HuH-7 (cell line): ENCODE measurements at places on chromosomes 2 and 18.

DNA sequence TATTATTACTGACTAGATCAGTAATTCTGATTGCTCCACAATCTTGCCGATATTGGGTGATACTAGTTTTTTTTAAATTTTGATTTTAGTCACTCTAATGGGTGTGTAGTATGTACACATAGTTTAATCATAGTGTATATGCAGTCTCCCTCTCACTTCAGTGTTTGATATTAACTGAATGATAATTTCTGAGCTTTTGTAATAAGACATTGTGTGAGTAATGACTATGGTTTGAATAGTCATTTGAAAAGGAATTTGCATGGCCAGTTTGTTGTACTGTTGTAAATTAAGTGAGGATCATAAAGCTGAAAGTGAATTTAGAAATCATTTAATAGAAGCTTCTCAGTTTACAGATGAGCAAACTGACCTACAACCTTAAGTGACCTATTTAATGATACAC is 33.4 kb downstream of the USP14 start:
- DNase-seq = no peak

- no peak for DNase-seq
Measured at GRCh38 chr2:105449076-105449475, 50.2 kb upstream of the FHL2 start.

DNA sequence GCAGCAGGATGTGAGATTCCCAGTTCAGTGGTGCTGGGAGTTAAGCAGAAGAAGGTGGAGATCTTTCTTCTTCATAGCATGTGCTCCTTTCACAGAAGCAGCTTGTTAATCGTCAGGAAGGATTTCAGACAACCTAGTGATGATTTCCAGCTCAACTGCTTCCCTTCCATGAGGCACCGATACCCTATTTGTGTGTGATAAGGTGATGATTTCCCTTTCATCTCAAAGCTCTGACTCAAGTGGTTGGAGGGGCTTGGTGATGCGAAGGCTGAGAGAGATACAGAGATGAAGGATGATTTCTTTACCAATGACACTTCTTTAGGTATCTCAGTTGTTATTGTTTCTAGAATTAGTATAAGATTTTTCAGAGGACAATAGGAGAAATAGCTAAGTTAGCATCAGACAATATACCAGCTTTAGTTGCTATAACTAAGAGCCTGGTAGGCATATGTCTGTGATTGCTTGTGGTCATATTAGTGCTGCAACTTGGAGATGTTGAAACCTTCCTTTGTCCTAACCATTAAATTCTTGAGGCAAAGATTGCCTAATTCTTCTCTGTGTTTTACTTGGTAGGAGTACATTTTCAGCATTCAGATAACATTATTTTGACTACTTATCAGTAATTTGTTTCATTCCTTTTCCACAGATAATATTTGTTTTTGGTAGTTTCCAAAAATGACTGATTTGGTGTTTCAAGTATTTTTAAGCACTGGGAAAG is 111.3 kb downstream of the PLCL1 start:
- DNase-seq = no peak

- DNase-seq = no peak
Measured at GRCh38 chr18:37553633-37554398, 11.8 kb downstream of the CELF4 start.

- DNase-seq = no peak
Measured at GRCh38 chr2:128786316-128786715, 467.6 kb upstream of the HS6ST1 start.

DNA sequence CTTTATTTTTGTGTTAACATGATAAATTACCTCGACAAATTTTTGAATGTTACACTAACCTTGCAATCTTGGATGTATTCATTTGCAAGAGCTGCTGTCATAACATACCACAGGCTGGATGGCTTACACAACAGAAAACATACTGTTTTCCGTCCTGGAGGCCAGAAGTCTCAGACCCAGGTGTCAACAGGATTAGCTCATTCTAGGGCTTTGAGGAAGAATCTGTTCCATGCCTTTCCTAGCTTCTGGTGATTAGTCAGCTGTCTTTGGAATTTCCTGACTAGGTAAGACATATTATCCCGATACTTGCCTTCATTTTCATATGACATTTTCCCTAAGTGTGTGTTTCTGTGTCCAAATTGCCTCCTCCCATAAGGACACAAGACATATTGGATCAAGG is 188.6 kb upstream of the CDH19 start:
- DNase-seq = no peak

DNA sequence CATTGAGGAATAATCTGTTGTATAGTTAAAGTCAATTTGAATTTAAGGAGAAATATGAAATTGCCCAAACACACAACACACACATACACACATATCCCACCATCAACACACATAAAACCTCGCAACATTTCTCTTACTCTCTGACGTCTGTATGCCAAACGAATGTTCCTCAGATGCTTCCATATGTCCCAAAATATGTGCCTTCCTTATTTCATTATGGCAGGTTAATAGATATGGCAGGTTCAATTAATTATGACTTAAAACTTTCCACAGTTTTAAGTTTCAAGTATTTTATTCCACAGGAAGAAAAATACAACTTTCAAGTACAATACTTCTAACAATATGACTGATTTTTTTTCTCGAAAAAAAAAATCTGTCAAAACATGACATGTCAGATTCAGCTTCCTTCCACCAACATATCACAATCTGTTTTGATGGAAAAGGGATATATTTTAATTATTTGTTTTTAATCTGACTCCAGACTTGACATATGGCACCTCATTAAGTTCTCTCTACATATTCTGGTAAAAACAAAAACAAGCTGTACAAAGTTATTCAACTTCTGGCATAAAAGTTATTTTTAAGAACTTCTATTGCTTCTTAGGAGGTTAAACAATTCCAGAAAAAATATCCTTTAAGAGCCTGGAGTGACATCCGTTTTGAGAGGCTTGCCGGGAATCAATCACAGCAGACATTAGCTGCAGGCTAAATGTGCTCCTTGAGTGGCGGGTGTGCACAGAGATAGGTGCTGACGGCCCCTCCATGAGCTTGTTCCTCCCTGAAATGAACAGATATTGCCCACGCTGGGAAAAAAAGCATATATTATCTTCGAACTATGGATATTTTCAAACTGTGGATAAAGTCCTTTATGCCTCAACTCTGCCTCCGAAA is 812.7 kb downstream of the DCDC2C start:
- DNase-seq = no peak

DNA sequence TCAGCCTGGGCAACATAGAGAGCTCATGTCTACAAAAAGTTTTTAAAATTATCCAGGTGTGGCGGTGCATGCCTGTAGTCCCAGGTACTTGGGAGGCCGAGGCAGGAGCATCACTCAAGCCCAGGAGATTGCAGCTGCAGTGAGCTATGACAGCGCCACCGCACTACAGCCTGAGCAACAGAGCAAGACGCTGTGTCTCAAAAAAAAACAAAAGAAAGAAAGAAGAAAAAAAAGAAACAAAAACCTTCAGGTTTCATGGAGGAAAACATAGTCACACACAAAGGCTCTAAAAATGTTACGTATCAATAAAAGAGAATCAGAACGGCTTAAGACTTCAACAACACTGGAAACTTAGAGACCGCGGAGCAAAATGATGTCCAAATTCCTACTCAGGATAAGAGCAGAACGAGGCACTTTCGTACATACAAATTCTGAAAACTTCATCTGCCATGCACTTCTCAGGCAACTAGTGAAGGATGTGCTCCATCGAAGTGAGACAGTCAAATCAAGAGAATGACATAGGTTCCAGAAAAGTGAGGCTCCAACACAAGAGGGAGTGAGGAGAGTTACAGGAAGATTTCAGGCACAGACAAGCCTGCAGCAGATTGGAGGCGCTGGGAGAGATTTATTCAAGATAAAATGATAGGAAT is 4.4 kb downstream of the HDLBP start:
- DNase-seq = no peak

- DNase-seq = no peak
Measured at GRCh38 chr2:239298116-239298804, 102.6 kb downstream of the HDAC4 start.

DNA sequence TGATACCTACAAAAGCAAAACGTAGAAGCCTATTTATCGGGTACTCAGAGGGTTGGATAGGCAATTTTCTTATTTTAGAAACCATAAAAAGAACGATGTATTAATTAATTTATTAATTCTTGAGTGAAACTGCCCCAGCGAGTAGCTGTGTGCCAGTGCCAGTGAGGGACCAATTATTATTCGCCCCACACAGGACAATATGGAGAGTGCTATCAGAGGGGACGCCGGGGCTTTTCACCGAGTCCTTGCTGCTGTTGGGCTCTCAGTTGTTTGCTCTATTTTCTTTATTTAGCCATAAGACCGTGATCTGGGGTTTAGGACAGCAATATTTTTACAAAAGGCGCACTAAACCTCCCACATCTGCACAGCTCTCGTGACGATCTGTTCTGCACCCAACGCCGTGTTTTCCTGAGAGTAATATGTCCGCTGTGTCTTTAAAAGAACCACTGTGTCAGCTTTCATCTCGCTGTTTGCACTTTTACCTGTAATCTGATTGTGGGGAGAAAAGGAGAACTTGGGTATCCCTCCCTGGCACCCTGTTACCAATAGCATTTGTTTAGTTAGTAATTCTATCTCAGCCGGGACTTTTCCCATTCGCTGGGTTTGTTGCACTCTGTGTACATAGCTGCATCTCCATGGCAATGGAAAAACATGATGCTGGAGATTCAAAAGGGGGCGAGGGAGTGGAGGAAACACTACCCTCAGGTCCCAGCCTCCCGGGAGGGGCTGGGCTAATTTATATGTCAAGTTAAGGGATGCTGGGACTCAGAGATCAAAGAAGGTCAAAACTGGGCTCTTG is 30.1 kb upstream of the ZNF516 start:
- DNase-seq = peak; percentile 60

GRCh38 chr18:27413495-27414401 is 228.6 kb upstream of the CHST9 start:
- no peak for DNase-seq

- DNase-seq = peak; percentile 15
Measured at GRCh38 chr2:96161898-96162297, 16.7 kb upstream of the DUSP2 start.

- DNase-seq = no peak
Measured at GRCh38 chr2:10075571-10076209, 4.5 kb downstream of the CYS1 start.

DNA sequence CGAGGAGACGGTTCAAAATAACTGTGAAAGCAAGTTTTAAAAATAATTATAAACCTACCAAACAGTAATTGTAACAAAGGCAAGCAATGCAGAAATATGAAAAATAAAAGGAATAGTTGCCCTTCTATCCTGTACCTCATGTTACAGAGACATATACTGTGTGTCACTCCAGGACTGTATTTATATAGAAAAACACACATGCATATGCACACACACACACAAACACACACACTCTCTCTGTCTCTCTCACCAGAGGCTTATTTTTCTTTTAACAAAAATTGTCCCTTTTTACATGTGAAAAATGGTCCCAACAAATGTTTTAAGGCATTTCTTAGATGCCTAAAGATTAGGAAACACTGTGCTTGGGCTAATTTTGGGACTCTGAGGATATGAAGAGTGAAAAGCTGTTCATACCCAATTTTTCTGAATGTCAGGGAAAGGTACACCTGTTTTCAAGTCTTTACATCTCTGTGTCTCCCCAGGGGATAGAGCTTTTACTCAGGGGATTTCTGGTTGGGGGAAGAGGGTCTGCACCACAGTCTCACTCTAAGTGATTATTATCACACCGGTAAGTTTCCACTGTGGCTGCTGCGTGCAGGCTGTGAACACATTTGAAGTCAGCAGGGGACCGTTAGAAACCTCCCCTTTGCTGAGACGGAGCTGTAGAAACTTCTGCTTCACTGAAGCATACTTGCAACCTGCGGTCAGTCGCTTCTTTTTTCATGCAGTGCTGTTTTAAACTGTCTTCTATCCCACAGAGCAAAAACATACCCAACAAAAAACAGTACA is 51.4 kb upstream of the SPAG16 start:
- DNase-seq = no peak

DNA sequence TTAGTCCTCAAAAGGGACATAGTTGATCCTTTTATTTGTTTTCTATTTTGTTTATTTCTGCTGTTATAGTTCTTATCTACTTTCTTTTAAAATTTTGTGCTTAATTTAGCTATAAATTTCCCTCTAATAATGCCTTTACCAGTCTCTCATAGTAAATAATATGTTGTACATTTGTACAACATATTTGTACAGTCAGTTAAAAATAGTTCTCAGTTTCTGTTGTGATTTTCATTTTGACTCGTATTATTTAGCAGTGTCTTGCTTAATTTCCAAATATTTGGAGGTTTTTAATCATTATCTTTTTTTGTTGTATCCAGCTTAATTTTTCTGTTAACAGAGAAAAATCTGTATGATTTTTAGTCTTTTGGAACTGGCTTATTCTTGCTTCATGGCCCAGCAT is 443.6 kb upstream of the TRIB2 start:
- DNase-seq = no peak

DNA sequence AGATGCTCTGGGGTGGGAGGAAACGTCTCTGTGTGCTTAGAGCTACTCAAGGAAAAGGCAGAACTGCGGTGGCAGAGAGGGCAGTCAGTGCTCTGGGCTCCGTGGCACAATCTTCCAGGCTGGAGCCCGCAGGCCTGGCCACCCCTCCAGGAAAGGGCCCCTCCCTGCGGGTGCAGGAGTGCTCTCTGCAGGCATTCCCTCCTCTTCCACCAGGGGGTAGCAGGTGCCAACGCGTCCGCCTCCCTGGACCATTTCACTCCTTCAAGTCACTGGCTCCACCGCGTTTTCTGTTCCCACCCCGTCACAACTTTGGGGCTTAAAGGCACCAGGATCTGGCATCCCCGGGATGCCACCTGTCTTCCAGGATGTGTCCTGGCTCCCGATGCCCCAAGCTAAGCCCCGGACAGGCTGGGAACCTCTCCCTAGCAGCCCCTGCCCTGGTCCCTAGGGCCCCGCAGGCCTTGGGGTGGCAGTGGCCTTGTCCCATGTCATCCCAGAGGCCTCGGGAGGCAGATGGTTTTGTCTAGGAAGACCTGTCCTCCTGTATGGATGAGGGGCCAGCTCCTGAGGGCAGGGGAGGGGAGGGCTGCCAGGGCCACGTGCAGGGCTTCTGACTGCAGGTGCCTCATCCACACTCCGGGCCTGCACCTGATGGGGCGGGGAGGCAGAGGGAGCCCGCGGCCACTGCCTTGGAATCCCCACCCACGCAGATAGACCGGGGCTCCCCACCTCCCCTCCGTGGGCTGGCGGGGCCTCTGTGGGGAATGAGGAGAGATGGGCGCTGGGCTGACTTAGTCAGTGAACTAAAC is 26.4 kb downstream of the KCNIP3 start:
- DNase-seq = peak; percentile 68

GRCh38 chr2:12733846-12734245 is 17.1 kb downstream of the TRIB2 start:
- no peak for DNase-seq

DNA sequence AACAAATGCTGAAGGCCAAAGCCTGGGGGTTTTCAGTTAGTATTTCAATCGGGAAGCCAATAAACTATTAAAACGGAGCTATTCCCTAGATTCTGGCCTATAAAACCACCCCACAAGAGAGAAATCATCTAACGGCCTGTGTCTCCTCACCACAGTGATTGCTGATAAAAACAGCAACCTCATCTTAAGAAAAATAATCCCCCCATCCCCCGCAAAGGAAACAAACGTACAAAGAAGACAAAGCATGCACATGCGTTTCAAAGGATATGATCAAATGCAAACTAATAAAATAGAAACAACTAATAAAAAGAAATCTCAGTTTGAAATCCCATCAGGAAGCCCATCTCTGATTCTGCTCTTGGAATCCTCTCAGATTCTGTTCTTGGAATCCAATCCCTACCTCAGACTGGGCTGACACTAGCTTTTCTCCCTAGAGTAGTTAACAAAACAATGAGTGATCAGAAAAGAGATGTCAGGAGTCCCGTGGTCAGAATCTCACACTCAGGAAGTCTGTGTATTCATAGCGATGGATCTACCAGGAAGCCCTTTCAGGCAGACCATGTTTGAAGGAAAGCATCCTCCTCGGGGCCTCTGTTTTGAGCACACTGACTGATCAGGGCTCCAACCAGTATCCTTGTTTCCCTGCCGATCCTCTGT is 150.7 kb downstream of the THADA start:
- no peak for DNase-seq
